Transverse colon (tissue), 4 donors: ENCODE measurements at places on chromosomes 12 and 14.

DNA sequence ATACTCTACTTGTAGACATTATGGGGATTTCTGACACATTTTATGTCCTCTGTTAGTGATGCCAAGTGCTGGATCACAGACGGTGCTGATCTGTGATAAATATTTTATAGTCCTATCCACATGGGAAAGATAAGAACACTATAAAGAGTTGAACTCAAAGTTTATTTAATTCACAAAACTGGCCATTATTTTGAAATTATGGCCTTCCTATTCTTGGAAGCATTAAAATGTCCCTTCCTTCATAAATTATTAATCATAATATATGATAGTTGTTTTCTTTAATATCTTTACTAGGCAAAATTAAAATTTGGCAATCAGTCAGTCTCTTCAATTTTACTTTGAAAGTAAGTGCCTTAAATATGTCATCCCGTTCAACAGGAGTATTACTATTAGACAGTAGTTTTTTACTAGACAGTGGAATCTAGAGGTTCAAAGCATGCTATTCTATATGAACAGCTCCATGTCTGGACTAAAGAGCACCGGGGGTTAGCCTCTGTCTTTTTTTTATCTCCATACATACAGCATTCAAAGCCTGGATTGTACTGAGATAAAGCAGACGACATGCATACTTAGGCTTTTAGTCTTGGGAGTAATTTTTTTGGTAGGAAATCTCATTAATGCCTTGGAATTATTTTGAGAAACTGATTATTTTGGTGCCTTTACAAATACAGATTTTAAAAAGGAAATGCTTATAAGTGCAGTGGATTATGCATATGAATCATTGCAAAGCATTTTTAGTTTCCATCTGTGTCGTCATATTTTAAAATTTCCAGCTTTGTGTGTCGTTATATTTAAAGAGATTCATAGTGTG is 306.1 kb upstream of the RGS6 start:
- no peak for DNase-seq

DNA sequence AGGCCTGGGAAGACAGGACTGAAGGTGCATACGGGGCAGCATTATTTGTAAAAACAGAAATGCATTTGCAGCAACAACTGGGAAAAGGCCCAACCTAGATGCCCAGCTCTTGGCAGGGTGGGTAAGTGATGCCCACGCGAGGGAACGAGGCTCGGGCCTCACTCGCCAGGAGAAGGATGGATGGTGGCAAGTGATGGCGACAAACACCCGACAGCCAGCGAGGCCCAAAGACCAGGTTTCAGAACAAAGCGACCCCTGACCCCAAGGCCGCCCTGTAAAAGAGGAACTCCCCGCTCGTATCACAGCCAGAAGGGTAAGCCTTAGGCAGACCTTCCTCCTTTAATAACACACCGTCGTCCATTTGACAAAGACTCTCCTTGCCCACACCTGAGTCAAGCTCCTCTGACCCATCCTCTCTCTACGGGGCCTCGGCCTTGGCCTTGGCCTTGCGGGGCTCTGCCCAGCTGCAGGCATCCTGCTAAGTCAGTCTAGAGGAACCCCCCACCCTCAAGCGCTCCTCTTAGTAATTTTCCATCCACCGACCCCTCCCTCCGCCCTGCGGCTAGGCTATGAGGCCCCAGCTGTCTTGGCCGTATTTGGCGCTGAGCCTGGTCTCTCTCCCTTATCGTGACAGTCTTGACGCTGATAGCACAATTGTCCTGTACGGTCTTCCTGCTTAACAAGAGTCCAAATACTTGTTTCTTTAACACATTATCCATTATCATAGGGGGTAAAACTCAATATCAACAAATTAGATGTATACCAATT is 80.2 kb downstream of the NCOR2 start:
- no peak for DNase-seq

- DNase-seq: no peak
Observed at GRCh38 chr14:30420515-30420914, 138.4 kb upstream of the G2E3 start.

GRCh38 chr14:77498984-77499527 is 440 bp upstream of the ISM2 start:
- DNase-seq: no peak

- no peak for DNase-seq
Observed at GRCh38 chr12:101962486-101962885, 85.1 kb downstream of the DRAM1 start.

DNA sequence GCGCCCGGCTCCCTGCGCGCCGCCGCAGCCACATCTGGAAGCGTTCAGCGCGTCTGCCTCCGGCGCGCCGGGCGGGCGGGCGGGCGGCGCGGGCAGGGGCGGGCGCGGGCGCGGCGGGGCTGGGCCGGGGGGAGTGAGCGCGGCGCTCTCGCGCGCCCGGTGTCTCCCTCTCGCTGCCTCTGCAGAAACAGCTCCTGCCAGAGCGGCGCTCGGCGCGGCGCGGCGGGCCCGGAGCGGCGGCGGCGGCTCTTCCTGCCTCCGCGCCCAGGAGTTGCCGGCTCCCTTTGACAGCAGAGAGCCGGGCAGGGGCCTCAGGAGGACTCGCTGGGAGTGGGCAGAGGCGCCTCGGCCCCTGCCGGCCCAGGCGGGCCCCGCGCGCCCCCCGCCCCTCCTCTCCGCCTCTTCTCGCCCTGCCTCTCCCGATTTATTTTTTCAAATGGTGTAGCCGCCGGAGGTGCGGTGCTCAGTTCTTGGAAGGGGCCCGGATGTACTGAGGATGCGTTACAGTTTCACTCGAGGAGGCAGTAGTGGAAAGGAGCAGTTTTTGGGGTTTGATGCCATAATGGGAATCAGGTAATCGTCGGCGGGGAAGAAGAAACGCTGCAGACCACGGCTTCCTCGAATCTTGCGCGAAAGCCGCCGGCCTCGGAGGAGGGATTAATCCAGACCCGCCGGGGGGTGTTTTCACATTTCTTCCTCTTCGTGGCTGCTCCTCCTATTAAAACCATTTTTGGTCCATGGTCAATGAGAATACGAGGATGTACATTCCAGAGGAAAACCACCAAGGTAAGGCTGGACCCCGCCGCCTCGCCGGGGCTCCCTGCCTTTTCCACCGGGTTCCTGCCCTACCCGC is at the start of gene CACNA1C:
CACNA1C (plus strand) TSS at position 162 of the 853 bp plus-strand sequence; CDS start at position 738, 576 bp downstream.
- peak; percentile 46 for DNase-seq

- DNase-seq: peak; percentile 94
Observed at GRCh38 chr14:32201193-32201815, 541 bp upstream of the RNU6-7 start.

- peak; percentile 55 for DNase-seq
Observed at GRCh38 chr12:64670919-64671639, 60.8 kb downstream of the RASSF3 start.

GRCh38 chr12:112419297-112420133 is 768 bp downstream of the PTPN11 start:
- peak; percentile 61 for DNase-seq

DNA sequence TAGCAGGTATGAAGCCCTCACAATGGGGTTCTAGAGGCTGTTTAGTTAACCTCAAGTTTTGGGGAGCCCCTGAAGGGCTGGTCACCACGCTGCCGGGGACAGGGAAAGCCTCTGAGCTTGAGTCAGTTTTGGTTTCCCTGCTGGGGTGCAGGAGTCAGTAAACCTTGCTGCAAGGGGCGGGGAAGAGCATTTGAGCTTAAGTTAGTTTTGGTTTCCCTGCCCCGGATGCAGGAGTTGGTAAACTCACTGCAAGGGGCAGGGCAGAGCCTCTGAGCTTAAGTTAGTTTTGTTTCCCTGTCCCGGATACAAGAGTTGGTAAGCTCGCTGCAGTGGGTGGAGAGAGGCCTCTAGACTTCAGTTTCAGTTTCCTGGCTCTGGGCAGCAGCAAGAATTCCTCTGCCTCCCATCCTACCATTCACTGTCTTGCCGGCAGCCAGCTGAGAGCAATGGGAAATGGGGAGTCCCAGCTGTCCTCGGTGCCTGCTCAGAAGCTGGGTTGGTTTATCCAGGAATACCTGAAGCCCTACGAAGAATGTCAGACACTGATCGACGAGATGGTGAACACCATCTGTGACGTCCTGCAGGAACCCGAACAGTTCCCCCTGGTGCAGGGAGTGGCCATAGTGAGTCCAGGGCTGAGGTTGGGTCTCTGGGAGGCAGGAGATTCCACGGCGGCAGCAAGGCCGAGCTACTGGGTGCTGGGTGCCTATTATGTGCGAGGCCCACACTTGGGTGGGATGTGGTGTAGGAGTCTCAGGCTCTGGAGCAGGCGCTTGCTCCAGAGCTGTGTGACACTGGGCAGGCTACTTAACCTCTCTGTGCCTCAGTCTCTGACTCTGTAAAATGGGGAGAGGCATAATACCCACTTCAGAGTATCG is at the start of gene OAS2:
OAS2 (plus strand) TSS at position 357 of the 878 bp plus-strand sequence; CDS start at position 447, 90 bp downstream.
- DNase-seq: peak; percentile 80

DNA sequence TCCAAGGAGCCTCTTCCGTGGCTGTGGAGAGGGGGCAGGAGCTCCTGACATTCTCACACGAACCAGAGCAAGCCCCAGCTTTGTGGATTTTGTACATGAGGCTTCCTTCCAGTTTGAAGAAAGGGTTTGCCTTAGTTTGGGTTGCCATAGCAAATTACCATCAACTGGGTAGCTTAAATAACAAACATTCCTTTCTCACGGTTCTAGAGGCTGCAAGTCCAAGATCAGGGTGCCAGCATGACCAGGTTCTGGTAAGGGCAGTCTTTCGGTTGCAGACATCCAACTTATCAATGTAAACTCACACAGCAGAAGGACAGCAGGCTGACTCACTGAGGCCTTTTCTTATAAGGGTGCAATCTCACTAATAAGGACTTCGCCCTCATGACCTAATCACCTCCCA is 25.9 kb upstream of the STAB2 start:
- DNase-seq: no peak

DNA sequence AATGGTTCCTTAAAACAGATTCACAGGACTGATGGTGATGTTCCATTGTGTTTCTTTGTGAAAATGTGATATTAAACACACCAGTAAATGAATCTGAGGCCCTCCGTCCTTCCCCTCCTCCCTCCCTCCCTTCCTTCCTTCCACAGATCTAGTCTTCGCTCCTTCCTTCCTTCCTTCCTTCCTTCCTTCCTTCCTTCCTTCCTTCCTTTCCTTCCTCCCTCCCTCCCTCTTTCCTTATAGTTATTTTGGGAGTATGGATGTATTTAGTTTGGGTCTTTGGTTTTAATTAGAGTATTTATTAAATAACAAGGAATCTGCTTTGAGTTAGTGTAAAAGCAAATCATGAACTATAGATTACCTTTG is 410.8 kb downstream of the PCNX1 start:
- DNase-seq: no peak
